ENCODE measurements at places on chromosomes 6 and 20.
A peak's percentile ranks its signal among the peaks of the same experiment; 100 is the strongest.

DNA sequence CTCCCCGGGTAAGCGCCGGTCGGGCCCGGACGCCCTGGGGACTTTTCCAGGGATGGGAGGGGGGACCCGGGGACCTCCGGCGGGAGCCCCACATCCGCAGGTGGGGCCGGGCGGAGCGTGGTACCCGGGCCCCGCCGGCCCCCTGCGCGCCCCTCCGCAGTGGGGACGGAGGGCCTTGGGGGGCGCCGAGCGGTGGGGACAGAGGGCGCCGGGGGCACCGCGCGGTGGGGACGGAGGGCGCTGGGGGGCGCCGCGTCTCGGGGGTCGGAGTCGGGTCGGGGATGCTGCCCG, 270 bp downstream of the PLEKHG1 start:
- no peak for DNase-seq

GRCh38 chr6:143734641-143735063, 56.9 kb downstream of the PHACTR2 start:
- DNase-seq = no peak

DNA sequence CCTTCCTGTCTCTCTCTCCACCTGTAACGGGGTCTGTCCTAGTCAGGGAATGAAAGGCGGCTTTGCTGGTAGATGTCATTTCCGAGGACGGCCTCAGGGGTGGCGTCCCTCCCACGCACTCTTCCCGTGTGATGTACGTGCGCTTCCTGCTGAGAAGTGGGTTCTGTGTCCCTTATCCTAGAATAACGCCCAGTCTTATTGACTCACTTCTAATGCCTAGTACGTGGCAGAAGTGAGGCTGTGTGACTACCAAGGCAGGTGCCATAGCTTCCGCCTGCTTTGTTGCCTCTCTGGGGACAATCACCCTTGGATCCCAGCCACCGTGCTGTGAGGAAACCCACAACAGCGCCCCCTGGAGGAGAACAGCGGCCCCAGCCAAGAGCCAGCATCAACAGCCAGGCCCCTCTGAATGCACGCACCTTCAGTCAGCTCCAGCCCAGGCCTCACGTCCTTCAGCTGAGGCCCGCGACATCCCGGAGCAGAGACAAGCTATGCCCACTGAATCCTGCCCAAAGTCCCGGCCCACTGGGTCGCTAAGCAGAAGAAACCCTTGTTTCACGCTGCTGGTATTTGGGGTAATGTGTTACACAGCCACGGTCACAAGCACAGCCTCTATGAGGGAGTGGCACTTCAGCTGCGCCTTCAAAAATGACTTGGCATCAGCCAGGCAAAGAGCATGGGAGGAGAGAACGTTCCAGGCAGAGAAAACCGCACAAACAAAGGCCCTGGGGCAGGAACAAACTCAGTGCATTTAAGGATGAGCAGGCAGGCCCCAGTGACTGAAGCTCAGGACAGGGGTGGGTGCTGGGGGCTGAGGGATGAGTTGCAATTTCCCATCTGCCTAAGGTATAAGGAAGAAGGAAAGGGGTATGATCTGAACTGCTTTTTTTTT, 224.2 kb downstream of the NFATC2 start:
- no peak for DNase-seq

GRCh38 chr20:32072168-32072750, 20.2 kb downstream of the HCK start:
- no peak for DNase-seq

GRCh38 chr20:49280463-49281058, 2.7 kb upstream of the ZNFX1 start:
- DNase-seq = no peak

DNA sequence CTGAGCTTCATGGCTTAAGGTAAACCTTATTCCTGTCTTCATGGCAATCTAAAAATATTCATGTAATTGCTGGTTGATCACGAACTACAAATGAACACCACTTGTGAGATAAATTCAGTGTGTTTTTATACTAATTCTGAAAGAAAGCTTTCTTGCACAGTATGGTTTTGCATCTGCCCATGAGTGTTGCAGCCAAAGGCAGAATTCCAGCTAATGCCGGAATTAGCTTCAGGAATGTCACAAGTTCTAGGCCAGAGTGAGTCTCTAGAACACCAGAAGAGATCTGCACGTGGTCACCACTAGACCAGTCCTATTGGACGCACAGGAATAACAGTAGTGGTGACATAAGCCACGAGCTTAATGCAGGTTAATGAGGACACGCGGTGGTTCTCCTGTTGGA, 223.7 kb downstream of the CDH4 start:
- DNase-seq = no peak

GRCh38 chr20:6468423-6469116, 298.9 kb upstream of the BMP2 start:
- no peak for DNase-seq

DNA sequence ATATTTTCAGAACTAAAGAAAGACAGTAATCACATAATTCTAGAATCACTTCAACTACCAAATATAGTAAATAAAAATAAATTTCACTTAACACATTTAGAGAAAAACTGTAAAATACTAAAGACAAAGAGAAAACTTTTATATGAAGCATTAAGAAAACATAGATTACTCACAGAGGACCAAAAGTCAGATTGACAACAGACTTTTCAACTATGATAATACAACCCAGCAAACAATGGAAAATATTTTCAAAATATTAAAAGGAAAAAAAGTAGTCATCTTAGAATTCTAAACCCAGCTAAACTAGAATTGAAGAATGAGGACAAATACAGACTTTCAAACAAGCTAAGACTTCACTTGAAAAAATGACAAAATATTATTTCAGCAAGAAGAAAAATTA, 164.8 kb upstream of the ARID1B start:
- DNase-seq = no peak

DNA sequence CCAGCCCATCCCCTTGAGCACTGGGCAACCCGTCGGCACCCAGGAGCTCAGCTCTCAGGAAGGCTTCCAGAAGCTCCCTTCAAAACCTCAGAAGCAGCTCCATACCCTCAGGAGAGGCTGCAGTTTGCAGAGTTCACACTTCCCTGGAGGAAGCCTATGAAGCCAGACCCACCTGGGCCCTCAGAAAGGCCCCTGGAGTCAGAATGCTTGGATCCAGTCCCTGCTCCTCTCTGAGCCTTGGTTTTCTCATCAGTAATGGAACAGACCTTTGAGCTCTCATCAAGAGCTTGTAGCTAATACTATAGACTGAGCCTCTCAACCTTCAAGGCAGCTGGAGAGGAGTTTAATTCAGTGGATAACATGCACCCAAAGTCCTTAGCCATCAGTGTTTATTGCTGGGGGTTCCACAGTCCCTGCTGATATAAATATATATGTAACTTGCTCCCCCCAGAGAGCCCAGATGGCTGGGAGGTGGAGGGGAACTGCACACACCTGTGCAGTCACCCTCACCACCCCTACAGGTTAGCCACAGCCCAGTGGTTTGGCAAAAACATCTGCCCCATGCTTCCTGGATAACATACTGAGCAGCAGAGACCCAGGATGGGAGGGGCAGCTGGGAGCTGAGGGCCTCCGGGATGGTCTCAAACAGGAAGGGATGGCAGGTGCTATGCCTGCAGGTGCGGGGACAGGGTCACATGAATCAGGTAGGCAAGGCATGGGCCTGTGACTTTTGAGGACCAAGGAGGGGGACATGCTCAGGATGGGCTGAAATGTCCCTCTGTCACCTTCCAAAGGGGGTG, 120.1 kb downstream of the SNX5 start:
- DNase-seq = no peak

DNA sequence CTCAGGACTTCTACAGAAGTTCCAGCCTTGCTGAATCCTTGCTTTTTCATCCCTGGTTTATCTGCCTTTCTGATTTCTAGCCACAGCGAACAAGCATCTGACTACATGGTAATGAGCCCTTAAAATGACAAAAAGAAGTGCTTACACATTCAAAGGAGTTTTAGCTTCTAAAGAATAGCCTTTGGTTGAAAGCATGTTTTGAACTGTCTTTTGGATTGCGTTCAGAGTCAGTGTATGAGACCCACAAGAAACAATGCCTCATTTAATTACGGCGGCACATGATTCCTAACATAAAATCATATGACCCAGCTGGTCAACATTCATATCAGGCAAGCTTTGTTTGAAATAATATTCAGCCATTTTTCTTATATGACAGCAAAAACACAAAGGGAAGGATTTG, 784.2 kb downstream of the KIF16B start:
- peak; percentile 55 for DNase-seq

DNA sequence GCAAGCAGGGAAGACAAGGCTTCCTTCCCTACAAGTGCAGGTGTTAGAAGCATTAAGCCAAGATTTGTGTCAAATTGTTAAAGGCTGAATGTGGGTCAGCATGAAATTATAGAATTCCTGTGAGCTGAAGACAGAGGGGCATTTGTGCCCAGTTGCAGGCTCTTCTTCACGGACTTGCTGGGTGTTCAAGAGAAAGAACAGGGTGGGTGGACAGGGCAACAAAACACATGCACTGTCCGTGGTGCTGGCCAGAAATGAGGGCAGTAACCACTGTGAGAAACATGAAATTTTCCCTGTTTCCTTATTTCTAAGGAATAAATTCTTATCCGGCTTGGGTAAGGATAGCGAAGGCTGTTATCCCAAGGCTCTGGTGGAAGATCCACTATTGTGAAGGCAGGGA, 579.5 kb upstream of the HTR1E start:
- DNase-seq = no peak

DNA sequence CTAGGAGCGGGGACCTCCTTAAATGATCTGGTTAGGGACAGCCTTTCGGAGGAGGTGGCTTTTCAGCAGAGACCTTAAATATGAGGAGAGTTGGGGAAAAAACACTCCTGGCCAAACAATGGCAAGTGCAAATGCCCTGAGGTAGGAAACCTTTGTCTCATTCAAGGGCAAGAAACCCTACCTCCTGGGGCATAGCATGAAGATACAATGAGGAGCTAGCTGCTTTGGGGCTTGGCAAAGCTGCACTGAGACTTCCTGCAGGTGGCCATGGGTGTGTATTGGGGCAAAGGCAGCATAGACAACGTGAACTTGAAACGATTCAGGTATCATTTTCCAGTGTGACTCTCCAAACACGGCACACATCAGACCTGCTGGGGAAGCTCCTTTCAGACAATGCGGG, 30.7 kb downstream of the PMEPA1 start:
- DNase-seq = no peak

GRCh38 chr20:43306837-43307236, 117.1 kb upstream of the PTPRT start:
- DNase-seq = no peak

DNA sequence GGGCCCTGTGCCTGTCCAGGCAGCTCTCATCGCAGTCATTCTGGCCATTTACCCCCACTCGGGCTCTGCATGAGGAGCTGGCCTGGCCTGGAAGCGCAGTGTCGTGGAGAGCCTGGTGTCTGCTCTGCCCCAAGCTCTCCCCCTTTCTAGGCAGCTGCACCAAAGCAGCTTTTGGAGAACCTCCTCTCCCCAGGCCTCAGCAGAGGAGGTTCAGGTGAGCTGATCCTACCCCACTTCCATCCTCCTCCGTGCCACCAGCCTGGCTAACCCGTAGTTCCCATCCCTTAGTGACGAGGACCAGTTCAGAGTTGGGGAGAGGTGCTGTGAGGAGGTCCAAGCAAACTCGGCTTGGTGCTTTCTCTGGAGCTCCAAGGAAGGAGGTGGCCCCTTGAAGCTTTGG, 30.5 kb upstream of the PHACTR3 start:
- no peak for DNase-seq

GRCh38 chr6:105483492-105483891, 80.6 kb upstream of the PREP start:
- DNase-seq = no peak

DNA sequence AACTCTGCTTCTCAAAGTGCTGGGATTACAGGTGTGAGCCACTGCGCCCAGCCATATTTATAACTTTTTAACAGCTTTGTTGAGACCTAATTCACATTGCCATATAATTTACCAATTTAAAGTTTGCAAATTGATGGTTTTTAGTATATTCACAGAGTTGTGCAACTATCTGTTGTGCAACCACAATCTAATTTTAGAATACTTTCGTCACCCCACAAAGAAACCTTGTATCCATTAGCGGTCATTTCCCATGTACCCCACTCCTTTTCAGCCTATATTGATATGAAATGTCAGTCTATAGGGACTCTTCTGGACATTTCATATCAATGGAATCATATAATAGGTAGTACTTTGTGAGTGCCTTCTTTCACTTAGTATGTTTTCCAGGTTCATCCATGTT, 55.8 kb downstream of the FOXO3 start:
- DNase-seq = no peak

DNA sequence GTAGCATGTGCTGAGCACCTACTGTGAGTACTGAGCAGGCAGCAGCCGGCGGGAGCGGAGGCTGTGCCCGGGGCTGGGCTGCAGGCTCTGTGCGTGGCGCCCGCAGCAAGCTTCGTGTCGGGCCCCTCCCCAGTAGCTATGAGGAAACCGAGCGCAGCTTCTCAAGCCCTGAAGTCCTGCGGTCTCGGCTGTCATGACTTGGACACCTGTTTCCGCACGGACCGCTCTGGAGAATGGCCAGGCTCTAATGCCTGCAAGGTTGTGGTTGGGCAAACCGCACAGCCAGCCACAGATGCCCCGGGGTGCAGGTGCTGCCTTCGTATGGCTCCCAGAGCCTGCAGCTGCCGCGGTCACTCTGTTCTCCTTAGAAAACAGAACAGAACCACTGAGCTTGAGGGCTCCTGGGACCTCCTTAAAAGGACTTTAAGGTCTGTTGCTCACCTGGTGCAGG, 33.7 kb downstream of the PYGB start:
- no peak for DNase-seq

GRCh38 chr6:36685926-36686667, 7.6 kb downstream of the CDKN1A start:
- no peak for DNase-seq

DNA sequence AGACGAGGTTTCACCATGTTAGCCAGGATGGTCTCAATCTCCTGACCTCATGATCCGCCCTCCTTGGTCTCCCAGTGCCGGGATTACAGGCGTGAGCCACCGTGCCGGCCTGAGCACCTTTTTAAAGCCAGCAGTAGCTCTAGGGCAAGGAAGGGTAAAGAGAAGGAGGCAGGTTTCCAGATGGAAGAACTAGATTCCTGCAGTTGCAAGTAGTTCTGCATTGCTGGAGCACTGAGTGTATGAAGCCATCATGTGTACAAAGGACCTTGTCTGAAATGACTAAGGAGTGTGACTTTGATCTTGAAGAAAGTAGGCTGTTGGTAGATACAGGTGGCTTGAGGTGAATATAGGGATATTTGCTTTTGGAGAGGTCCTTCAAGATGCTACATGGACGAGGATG, 4.2 kb downstream of the OR2A4 start:
- no peak for DNase-seq

DNA sequence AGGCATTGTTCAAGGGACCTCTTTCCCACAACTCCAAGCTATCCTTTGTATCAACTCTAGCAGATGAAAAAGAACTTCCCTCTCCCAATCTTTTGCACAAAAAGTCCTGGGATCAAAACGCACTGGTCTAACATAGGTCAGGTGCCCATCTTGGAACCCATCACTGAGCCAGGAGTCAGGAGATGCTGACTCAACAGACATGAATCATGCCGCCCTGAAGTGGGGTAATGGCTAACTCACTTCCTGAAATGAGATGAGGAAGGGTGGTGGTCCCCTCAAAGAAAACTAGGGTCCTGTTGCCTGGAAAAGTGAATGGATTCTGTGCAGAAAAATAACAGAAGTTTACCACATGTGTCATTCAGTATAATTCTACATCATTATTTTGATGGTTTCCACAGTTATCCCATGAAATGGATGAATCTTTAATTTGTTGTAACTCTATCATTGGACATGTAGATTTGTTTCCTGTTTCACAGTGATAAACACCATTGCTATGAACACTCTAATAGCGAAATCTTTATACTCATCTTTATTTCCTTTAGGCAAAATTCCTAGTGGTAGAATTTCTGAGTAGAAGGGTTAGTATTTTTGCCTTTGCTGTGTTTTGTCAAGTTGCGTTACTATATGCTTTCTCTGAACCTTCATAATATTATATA, 151.3 kb downstream of the SLC16A10 start:
- DNase-seq = no peak
